GM23338 (cell line): ENCODE measurements at places on chromosomes 12 and 14. TPM values are rescaled to one million over a fixed set of nuclear protein-coding genes. Genes with fewer than 3 reads are reported as not detected.

- DNase-seq = no peak
Measured at GRCh38 chr12:128977441-128977840, 124.2 kb downstream of the GLT1D1 start.

GRCh38 chr12:89179245-89179644 lies 173.1 kb downstream of the DUSP6 start:
- DNase-seq = no peak

Gene DAO
- total RNA-seq = not detected in 2 replicates

GRCh38 chr12:46174919-46175318 lies 93.9 kb downstream of the SLC38A1 start:
- no peak for DNase-seq

Gene PLCZ1
- not detected in 2 replicates for total RNA-seq

GRCh38 chr14:105385698-105386365 lies 12.5 kb upstream of the TEX22 start:
- no peak for DNase-seq

DNA sequence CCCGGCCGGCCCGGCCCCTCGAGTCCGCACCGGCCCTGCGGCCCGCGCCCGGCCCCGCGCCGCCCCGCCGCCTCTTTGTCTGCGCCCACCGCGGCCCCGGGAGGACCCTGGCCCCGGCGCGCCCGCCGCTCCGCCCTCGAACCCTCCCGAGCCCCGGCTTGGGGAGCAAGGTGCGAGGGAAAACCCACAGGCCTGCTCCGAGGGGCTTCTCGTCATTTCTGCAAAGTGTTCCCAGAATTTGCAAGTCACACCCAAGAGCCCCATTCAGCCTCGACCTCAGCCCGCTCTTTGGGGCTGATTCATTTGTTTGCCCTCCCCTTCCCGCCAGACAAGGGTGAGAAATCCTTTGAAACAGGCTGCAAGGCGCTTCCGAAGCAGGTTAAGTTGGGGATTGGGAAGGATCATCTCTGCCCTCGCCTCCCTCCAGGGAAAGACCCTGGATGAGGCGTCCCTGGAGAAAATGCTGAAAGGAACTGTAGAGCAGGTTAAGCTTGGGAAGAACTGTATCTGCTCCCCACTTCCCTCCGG lies 325 bp upstream of the CLIP1 start:
- DNase-seq = peak; percentile 61

DNA sequence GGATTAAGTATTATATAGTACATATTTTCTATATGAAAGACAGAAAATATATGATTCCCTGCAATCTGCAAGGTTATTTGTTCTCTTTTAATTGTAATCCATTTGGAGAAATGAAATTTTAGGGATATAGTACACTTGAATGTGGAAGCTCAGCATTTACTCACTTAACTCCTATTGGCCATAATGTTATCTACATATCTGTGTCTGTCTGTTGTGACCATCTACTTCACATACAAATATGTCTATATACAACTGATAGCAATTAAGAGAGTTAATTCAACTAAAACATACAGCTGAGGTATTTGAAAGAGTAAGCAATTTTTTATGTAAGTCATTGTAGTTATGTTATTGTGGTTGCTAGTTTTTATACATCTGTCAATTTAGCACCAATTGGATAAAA lies 12.9 kb downstream of the FOXG1 start:
- no peak for DNase-seq

GRCh38 chr14:101174522-101174838 lies 271.0 kb upstream of the RTL1 start:
- no peak for DNase-seq

Gene ACRBP
- 2.2 TPM in 1 of 2 replicates, not detected in the other for total RNA-seq

DNA sequence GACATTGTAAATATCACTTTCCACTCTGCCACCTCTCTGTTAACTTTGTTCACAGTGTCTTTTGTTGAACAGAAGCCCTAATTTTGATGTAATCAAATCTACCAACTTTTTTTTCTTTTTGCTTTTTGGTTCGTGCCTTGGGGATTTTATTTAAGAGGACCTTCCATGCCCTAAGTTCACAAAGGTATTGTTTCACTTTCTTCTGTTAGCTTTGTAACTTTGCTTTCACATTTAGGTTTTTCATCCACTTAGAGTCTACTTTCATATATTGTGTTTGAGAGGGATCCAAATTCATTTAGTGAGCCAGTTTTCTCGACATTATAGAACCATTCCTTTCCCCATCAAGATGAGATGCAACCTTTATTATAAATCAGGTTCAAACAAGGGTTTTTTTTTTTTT lies 275.7 kb upstream of the CRY1 start:
- DNase-seq = no peak

Gene PIWIL1
- not detected in 2 replicates for total RNA-seq

Gene CPNE6
- not detected in 2 replicates for total RNA-seq

DNA sequence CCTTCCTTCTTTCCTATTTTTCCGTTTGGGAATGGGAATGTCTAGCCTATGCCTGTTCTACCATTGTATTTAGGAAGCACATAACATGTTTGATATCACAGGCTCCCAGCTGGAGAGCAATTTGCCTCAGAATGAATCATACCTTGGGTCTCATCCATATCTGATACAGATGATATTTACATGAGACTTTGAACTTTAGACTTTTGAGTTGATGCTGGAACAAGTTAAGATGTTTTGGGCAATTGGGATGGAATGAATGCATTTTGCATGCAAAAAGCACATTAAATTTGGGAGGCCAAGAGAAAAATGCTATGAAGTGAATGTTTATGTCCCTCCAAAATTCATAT lies 61.9 kb upstream of the BEGAIN start:
- no peak for DNase-seq

- DNase-seq = no peak
Measured at GRCh38 chr14:25520821-25521220, 470.9 kb upstream of the STXBP6 start.

Gene OR6C3
- total RNA-seq = not detected in 2 replicates

DNA sequence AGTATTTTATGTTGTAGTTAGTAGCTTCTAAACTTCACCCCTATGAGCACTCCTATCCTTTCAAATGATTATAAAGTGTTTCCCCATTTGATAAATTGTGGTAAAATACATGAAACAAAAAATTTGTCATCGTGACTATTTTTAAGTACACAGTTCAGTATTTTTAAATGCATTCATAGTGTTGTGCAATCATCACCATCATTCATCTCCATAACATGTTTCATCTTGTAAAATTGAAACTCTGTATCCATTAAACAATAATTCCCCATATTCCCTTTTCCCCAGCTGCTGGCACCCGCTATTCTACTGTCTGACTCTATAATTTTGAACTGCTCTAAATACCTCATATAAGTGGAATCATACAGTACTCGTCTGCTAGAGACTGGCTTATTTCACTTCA lies 52.5 kb downstream of the ATP23 start:
- no peak for DNase-seq

- DNase-seq = no peak
Measured at GRCh38 chr12:85713373-85713772, 122.8 kb downstream of the RASSF9 start.

- peak; percentile 13 for DNase-seq
Measured at GRCh38 chr12:108980831-108981618, 39.8 kb downstream of the SVOP start.

DNA sequence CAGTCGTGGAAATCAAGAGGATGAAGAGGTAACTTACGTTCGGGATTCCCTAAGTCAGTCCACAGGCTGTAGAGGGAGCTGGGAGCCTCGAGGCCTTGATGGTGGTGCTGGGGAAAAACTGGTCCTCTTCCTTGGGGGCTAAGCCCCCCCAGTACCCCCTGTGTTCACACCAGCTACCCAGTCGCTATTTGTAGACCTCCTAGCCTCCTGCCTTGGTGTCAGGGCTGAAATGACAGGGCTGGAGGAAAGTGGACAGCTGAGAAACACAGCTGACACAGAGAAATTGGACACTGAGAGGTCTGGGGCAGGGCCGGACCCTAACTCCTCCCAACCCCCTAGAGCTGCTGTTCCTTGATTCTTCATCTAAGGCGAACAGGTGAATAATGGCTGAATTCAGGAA lies at the start of gene STAC3:
STAC3 (minus strand) TSS at position 232 of the 400 bp plus-strand sequence. CDS start 1,551 bp downstream, outside the sequence.
- DNase-seq = peak; percentile 35

Gene KRT6C
- not detected in 2 replicates for total RNA-seq

GRCh38 chr12:132827763-132828703 lies 636 bp downstream of the GOLGA3 start:
- DNase-seq = peak; percentile 24

DNA sequence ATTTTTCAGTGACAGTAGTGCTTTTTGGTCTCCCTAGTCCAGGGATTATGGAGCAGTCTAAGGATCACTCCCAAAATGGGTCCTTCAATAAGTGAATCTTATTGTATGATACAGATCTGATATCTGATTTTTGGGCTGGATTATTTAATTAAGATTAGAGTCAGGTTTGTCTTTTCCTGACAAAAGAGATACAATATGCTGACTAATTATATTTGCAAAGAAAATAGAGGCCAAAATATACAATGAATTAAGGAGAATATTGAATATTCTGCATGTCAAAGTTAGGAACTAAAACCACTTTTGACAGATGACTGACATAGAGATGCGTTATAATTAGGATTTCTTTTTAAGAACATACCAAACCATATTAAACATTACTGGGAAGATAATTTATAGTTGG lies 175.2 kb downstream of the FOXG1 start:
- DNase-seq = no peak

DNA sequence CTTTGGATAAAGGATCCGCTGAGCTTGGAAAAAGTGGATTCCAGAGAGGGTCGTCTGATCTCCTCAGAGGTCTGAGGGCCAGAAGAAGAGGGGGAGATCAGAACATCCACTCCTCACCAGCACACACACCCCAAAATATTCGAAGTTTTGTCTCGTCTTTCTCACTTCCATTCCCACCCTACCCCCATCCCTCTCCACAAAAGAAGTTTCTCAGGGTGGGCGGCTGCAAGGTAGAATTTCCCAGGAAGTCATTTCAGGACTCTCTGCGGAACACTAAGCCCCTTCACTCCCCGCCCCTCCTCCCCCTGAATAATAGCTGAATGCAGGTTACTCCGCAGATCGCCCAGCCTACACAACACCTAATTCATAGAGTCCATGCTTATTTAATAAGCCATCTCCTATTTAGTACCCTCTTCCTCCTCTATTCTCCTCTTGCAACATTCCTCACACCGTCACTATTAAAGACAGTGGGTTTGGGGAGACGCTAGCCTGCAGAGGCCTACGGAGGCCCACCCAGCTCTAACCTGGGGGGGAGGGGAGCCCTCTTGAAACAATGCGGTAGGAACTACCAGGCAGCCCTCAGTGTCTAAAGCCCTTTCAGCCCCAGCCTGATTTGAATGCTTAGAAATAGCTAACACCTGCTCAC lies 649 bp upstream of the SALL2 start:
- DNase-seq = peak; percentile 97

DNA sequence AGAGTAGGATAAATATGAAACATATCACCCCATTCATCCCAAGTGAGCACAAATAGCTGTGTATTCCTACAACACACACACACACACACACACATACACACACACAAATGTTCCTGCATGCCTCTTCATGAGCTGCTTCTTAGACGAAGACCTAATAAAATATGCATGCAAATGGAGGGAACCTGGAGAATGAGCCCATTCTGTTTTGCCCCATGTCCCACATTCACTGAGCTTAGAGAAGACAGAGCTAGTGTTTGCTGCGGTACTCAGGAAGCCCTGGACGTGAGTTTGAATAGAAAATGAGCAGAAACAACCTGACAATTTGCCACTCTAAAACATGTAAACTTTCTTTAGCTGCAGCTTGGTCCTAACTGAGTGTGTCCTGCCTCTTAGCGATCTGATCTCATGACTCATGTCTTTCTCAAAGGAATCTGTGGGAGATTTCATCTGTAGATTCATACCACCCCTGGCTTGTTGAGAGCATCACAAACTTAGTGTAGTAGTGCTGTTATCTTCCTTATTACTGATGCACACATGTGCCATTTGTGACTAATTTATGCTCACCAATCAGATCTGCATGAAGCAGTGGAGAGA lies 86.8 kb downstream of the ITPR2 start:
- DNase-seq = no peak

DNA sequence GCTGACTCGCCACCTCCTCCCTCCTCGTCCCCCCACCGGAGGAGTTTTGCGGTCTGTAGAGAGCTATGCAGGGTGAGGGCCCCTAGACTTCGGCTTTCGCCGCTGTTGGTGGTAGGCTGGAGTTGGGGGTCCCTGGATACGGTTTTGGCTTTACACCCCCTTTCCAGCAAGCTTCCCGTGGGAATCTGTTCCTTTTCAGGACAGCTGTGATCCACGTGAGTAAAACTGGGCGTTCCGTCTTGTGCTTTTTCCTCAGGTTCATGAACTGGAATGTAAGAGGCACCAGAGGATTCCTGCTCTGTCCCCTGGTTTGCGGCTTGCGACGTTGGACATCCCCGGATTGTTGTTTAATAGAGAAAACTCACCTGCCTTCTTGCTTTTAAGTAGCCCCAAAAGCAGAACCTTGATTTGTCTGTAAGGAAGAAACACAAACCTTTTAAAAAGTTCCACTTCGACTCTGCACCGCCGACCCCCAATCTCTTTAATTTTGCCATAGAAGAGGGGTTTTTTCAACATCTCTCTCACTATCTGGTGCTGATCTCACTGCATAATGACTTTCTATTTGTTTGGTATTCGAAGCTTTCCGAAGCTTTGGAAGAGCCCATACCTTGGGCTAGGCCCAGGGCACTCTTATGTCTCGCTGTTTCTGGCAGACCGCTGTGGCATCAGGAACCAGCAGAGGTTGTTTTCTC lies 490 bp downstream of the PRORP start:
- DNase-seq = peak; percentile 58

DNA sequence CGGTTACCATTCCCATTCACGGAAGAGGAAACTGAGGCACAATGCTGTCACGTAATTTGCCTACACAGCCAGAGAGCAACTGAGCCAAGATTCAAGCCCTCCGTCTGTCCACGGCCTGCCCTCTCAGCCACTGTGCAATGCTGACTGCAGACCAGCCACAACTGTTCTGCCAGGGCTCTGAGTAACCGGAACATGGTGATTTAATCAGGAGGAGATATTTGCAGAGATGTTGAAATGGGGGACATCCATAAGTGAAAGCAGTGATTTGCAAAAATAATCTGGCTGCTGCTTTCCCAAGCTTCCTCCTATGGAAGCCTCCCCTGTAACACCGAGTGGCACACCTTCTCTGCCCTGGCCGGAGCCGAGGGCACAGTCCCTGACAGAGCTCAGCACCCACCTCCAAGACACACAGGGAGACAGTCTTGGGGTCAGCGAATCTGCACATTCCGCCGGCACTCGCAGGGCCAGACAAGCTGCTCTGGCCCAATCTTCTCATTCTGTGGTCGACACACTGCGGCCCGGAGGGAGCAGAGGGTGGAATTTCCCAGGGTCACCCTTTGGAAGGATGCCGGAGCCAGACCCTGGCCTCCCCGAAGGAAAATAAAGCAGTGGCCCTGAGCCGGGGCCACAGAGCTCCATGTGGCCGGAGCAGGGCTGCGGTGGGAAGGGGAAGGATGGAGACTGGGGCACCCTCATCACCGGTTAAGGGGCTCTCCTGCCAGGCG lies 158.2 kb upstream of the DIO3 start:
- DNase-seq = no peak

Gene UNC119B
- total RNA-seq = 48.2 and 51.3 TPM in 2 replicates

- DNase-seq = peak; percentile 24
Measured at GRCh38 chr12:2555487-2556082, 239.2 kb upstream of the FKBP4 start.
